Suppressor macrophage treated with lipopolysaccharide for 1 hour (primary cell): ENCODE measurements at places on chromosomes 5 and 9.

DNA sequence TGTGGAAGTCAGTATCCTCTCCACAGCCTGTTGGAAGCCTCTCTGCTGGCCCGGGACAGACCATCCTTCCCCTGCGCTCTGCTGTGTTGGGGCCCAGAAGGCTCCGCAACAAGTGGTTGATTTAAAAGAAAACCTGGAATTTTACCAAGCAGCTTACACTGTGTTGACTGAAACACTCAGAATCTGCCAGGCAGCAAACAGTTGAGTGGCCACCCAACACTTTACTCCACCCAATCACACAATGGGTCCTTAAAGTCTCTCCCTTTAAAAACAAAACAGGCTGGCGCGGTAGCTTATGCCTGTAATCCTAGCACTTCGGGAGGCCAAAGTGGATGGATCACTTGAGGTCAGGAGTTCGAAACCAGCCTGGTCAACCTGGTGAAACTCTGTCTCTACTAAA, 28.0 kb upstream of the DMRT3 start:
- DNase-seq: no peak

DNA sequence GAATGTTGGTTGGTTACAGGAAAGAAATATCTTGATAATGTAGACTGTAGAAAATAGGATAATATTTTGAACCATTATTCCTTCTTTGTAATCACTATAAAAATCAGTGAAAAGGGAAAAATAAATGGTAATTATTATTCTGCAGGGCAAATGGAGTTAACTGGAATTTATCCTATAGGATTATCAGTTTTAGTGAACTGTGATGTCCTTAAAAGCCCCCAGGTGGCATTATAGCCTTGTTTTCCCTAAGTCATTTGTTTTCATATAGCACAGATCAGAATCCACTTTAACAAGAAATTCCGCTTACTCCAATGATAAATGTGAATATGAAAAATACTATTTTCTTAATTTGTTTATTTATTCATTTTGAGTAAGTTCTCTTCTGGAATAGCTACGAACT, 26.2 kb upstream of the WDR41 start:
- peak; percentile 23 for DNase-seq

- DNase-seq: peak; percentile 77
Observed at GRCh38 chr5:36728697-36729543, 122.5 kb downstream of the SLC1A3 start.

DNA sequence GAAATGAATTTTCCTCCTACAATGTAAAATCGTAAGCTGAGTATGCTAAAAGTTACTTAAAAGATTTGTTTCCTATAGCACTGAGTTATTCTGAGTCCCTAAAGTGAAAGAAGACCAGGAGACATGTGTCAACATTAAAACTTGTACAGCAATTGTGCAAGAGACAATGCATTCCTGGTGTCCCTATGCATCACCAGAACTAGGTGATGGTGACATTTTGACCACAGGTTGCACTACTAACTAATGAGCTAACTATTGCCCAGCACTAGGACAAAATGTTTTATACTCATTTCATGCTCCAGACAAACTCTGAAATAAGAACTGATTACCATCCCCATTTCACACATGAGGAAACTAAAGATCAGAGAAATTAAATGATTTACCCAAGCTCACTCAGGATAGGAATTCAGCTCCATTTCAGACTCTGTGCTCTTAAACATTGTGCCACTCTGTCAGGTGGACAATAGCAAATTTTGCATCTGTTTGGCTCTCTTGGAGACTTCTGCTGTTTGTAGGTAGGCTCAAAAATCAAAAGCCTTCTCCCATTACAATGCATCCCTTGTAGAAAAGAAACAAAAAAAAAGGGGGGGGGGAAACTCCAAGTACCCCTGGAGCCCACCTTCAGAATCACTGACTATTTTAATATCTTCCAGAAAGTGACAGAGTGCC, 269.2 kb downstream of the ACTL7B start:
- DNase-seq: peak; percentile 22

- DNase-seq: peak; percentile 54
Observed at GRCh38 chr9:76697081-76697480, 67.2 kb upstream of the PCA3 start.

DNA sequence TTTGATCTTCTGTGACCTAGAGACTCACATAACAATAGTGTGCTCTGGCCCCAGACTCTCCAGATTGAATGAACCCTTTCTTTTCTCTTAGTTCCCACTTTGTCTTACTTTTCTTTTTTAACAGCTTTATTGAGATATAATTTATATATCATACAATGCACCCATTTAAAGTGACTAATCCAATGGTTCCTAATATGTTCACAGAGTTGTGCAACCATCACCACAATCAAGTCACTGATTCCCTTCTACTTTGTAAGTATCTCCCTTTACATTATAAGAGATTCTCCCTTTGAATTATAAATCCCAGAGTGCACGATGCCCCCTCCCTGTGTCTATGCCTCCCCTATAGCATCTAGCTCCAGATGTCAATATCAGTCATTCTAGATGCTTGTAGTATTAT, 172.4 kb downstream of the HINT1 start:
- DNase-seq: no peak

DNA sequence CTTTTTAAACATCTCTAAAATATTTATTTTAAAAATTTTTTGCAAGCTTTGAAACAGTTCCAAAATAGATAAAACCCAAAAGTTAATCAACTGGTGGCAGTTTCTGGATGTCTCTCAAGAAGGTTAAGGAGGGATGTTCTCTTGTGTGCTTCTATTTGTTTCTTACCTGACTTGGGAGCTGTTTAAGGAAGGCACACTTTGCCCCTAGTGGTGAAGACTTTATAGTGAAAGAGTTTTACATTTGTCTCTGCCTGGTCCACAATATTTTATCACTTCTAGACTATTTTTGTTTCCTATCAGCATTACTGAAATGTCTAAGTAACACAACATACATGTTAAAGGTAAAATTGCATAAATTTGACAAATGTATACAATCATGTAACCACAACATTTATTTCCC, 552.8 kb downstream of the SEMA5A start:
- no peak for DNase-seq

GRCh38 chr9:82757924-82758323, 305.0 kb downstream of the RASEF start:
- no peak for DNase-seq

- no peak for DNase-seq
Observed at GRCh38 chr5:1967736-1968135, 85.0 kb upstream of the IRX4 start.

GRCh38 chr5:75199946-75200345, 36.7 kb downstream of the ANKRD31 start:
- DNase-seq: no peak

GRCh38 chr5:95445995-95446394, 54.8 kb downstream of the FAM81B start:
- no peak for DNase-seq

- no peak for DNase-seq
Observed at GRCh38 chr9:2798423-2798822, 45.5 kb downstream of the PUM3 start.

DNA sequence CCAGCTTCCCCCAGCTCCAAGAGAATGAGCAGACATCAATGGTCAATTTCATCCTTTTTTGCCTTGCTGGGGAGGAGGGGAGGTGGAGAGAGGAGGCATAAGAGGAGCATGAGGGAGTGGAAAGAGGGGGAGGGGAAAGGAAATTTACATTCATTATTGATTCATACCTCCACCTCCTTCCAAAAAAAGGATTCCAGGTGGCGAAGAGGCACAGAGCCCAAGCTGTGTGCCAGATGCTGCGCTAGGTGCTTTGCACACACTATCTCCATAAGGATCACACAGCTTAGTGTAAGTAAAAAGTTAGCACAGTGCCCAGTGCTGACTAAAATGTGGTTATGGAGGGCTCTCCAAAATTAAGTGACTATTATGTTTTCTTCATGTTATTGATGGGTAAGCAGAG, 11.0 kb downstream of the ASTN2 start:
- no peak for DNase-seq

DNA sequence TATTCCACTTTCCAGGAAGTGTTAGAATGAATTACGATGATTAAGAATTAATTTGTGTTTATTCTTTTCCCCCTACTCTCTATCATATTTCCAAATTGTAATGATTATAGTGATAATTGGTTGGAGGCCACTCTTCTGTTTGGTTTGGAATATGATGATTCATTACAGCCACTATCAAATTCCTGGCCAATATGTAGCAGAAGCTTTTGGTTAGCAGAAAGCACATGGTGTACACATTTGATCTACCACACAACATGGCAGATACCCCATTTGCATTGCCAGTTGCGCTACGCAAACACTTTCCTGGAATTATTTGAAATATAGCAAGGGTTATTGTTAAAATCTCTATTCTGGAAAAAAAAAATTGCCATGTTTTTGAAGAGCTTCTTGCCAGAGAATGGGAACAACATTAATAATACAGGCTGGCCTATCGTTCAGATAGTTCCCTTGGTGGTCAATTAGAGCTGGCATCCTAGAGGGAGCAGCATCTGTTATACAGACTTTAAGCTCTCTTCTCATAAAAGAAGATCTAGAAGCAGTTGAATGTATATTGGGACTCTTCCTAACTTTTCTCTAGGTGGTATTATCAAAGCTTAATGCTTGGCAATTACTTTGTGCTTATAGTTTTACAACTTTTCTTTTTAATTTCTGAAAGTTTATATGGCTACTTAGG, 455.0 kb upstream of the ACTBL2 start:
- no peak for DNase-seq

GRCh38 chr5:138932171-138932810, 57.2 kb upstream of the LRRTM2 start:
- no peak for DNase-seq

DNA sequence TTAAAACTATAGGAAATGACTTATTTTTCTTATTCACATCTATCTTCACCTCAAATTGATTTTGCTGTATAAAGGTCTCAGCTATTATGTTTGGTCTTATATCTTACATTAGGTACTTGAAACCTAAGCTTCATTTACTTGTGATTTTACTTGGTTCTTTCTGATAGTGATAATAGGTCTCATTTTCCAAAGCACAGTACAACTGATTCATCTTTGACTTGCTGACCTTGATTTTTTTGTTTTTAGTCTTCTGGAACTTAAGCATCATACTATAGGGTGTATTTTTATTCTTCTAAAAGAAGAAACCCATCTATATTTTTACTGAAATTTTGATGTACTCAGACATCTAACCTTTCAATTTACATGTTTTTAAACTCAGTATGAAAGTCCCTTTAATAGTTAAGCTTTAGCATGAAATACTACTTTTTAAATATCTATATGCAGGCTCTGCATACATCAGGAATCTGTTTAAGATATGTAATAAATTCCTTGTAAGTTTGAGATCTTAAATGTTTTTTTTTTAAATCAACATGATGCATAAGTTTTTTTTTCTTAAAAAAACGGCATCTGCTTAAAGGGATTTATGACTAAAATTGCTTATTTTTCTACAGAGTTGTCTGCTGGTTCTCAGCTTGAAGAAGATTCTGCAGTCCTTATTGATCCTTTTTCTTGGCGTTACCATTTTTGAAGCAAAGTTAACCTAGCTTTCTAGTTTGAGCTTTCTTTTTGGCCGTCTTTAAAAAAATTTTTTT, 13.3 kb downstream of the MATR3 start:
- no peak for DNase-seq

DNA sequence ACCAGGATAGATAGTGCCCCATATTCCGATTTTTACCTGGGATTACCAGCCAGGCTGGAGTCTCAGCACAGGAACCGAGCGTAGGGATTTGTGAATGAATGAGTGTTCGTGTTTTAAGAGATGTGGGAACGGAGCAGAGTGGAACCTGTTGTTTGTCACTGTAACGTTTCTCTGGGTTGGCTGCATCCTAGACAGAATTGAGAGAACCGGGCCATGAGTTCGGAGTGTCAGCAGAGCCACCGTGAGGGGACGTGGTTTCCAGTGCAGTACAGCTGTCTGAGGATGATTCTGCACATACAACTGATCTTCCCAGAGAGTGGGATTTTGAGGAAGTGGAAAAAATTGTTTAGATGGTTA, 1.2 kb downstream of the PDE8B start:
- DNase-seq: no peak

- DNase-seq: peak; percentile 25
Observed at GRCh38 chr9:121707477-121708424, 56.3 kb downstream of the DAB2IP start.

DNA sequence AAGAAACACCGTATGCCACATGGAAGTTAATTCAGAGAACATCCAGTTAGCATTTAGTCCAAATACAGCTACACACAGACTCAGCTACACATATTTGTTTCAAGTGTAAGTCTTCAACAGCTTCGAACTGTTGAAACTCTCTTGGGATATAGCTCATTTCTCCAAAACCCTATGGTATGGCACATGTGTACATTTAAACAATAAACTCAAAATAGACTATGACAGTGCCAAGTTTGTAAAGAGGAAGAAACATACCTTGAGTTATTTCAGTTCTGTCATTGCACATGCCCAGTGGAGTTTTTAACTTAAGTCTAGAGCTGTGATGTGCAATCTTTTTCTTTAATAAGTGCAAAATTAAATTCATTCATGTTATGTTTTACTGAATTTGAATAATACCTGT, 155.1 kb upstream of the RAI14 start:
- peak; percentile 42 for DNase-seq

GRCh38 chr9:130107955-130108354, 54.2 kb downstream of the GPR107 start:
- DNase-seq: no peak

DNA sequence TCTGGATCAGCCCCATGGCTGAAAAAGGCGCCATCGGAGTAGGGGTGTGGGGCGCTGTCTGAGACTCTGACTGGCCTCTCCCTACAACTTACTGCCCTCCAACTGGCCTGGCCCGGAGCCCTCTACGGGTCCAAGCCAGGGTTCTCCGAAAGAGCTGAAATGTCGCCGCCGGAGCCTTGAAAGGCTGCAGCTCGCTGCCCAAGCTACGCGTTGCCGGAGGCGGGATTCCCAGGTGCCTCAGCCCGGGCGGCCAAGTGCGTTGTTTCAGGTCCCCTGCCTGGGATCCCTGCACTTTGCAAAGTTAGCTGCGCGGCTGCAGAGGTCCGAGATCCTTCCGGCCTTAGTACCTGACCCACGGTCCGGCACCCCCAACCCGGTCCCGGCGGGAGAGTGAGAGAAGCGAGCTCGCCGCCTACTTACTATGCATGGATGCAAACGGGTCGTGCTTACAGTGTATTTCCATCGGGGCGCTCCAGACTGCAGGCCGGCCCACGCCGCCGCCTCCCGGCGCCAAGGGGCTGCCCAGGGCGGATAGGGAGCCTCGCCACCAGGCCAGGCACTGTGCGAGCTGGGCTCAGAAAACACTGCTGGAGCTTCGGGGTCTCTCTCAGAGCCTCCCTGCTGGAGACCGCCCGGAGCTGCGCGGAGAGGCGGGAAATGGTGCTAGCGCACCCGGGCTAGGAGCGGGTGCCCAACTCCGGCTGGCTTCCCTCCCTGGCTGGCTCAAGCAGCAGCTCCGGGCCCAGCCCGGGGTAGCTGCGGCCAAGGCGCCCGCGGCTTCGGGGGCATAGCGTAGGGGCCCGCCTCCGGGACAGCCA, 7.7 kb downstream of the PAX5 start:
- DNase-seq: peak; percentile 20

- no peak for DNase-seq
Observed at GRCh38 chr9:136211441-136212344, 6.8 kb upstream of the LHX3 start.

DNA sequence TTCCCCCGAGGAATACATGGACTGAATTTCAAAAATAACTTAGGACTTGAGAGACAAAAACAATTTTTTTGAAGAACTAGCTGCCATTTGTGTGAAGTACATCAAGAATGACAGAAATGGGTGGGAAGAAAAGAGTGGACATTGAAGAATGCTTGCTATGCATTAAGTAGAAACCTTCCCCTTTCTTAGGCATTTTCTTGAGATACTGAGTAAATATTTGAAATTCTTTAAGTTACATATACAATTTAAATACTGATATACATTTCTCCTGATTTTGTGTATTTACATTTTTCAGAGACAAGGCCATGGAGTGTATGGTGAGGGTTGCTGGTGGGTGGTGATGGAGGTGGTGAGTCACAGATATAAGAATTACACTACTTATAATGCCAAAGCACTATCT, 319.3 kb upstream of the ADAMTSL1 start:
- no peak for DNase-seq
